Heart right ventricle (tissue), 16 donors: ENCODE measurements at places on chromosomes 12 and 14. TPM values are rescaled to one million over a fixed set of nuclear protein-coding genes. Genes with fewer than 3 reads are reported as not detected.

NOVA1 gene
- total RNA-seq: 8.9 TPM

SLCO1A2 gene
- not detected for total RNA-seq

IAPP gene
- total RNA-seq: not detected

PTPRO gene
- total RNA-seq: 0.21 TPM

DNAAF2 gene
- 6.8 TPM for total RNA-seq

LHX5 gene
- total RNA-seq: not detected

EPYC gene
- total RNA-seq: not detected

NYNRIN gene
- total RNA-seq: 3.6 TPM

CLEC4A gene
- total RNA-seq: 1.1 TPM

OR10P1 gene
- not detected for total RNA-seq

- peaks cover 6% of the 10 kb centered on the region for H3K27me3 ChIP-seq
- H3K4me1 ChIP-seq: no peaks in the 10 kb centered on the region
- H3K4me3 ChIP-seq: no peak overlapping the region
- DNase-seq: no peak
Observed at GRCh38 chr12:1880876-1881275, 37.6 kb downstream of the CACNA2D4 start.

DNA sequence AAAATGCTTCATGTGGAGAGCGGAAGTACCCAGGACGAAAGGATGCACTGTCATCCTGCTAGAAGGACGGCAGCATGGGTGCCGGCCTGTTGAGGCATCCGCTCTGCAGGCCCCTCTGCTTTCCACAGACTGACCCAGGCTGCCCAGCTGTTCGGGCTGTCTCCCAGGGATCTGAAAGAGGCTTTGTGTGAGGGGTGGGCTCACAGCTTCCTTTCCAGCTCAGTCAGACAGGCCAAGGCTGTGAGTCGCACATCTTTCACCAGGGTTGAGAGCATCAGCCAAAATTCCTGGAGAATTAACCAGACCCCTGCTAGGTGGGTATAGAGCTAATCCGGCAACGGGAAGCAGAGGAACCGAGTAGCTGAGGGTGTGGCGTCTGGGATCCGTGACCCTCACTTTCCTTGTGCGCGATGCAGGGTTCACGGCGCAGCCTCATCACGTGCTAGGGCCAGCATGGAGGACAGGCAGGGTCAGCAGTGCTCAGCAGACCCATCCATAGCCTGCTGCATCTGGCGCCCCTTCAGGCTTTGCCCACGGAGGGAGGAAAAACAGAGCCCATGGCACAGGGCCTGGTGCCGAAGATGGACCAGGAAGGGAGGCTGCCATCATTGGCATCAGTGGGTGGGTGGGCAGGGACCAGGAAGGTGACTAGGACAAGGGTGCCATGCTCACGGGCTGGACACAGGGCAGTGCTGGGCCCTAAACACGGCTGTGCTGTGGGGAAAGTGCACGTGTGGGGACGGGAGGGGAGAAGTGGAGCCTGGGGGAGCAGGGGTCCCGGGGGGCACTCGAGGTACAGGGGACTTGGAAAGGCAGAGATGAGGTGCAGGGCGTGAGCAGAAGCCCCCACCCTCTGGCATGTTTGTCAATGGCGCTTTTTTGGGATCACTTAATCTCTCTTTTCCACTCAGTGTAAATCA, 9.2 kb upstream of the SIVA1 start:
- no peak for DNase-seq
- peaks cover 12% of the 10 kb centered on the region for H3K36me3 ChIP-seq
- H3K4me1 ChIP-seq: peaks cover 9% of the 10 kb centered on the region
- H3K27ac ChIP-seq: no peak overlapping the region
- H3K4me3 ChIP-seq: no peak overlapping the region
- no peaks in the 10 kb centered on the region for H3K27me3 ChIP-seq

DNA sequence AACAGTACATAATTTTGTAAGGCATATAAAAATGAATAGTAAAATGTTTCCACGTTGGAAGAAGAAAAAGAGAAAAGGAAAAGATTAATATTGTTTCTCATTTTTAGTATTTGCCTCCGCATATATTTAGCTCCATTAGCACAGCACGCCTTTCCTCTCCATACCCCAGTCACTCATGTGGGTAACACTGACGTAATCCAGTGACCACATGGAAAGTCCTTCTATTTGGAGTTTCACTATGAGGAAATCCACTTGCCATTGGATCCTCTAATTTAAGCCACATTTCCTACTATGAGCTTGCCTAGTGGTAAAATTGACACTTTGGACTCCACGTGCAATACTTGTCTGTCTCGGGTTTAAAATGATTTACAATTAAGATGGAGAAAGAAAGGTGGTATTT, 5.7 kb upstream of the SLCO1A2 start:
- no peak overlapping the region for H3K27ac ChIP-seq
- H3K4me1 ChIP-seq: no peaks in the 10 kb centered on the region
- H3K36me3 ChIP-seq: no peaks in the 10 kb centered on the region
- DNase-seq: no peak
- H3K27me3 ChIP-seq: no peaks in the 10 kb centered on the region
- H3K4me3 ChIP-seq: no peak overlapping the region

DNA sequence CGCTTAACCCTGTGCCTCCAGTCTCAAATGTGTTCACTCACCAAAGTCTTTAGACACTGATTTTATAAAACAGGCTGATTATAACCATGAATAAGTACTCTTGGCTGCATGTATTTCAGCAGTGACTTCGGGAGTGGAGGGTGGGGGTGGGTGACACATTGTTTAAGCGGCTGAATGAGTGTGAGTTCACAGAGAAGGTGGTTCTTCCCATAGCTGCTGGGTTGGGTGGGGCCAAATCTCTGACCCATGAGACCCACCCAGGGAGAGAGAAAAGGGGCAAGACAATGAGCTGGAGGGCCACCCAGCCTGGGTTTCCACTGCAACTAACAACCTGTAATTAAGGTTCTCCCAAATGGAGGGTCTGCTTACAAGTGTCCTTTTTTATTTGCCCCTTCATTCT, 96.4 kb downstream of the SYNE3 start:
- no peak overlapping the region for H3K4me3 ChIP-seq
- H3K36me3 ChIP-seq: peaks cover 75% of the 10 kb centered on the region
- H3K27me3 ChIP-seq: no peaks in the 10 kb centered on the region
- no peaks in the 10 kb centered on the region for H3K4me1 ChIP-seq
- no peak overlapping the region for H3K27ac ChIP-seq

- H3K36me3 ChIP-seq: no peaks in the 10 kb centered on the region
- no peak for DNase-seq
- H3K4me3 ChIP-seq: no peak overlapping the region
- H3K27me3 ChIP-seq: no peaks in the 10 kb centered on the region
Observed at GRCh38 chr14:43651185-43651787, 855.8 kb downstream of the FSCB start.

- H3K27me3 ChIP-seq: no peaks in the 10 kb centered on the region
- no peaks in the 10 kb centered on the region for H3K36me3 ChIP-seq
- no peak for DNase-seq
- no peak overlapping the region for H3K27ac ChIP-seq
Observed at GRCh38 chr12:125436686-125437085, 371.5 kb downstream of the AACS start.

DNA sequence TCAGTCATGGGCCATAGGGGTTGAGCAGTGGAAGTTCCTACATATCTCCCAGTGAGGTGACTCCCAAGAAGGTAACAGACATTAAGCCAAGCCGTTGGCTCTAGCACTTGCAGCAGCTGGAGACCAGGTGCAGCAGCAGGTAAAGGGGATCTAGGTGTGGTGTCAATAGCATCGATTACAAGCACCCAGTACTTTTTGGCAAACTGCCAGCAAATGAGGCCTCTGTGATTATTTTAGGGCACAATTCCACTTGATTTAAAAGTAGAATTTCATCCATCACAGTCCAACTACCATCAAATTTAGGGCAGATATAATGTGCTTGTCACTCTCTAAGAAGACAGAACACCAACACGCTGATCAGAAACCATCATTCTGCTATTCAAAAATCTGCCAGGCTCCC, 224.1 kb upstream of the EGLN3 start:
- H3K4me3 ChIP-seq: no peak overlapping the region
- no peak overlapping the region for H3K27ac ChIP-seq

GRCh38 chr12:52279422-52280318, 5.2 kb downstream of the KRT86 start:
- no peaks in the 10 kb centered on the region for H3K36me3 ChIP-seq
- H3K27ac ChIP-seq: peak overlapping the region; percentile 21
- peaks cover 28% of the 10 kb centered on the region for H3K4me1 ChIP-seq
- peaks cover 24% of the 10 kb centered on the region for H3K27me3 ChIP-seq
- H3K4me3 ChIP-seq: no peak overlapping the region
- DNase-seq: no peak

- H3K27ac ChIP-seq: no peak overlapping the region
- no peak overlapping the region for H3K4me3 ChIP-seq
- H3K27me3 ChIP-seq: no peaks in the 10 kb centered on the region
- peaks cover 14% of the 10 kb centered on the region for H3K36me3 ChIP-seq
Observed at GRCh38 chr12:95116773-95117172, 43.4 kb upstream of the NR2C1 start.

GRCh38 chr14:103652806-103653205, 23.8 kb downstream of the KLC1 start:
- H3K27me3 ChIP-seq: no peaks in the 10 kb centered on the region
- peaks cover 37% of the 10 kb centered on the region for H3K36me3 ChIP-seq
- H3K27ac ChIP-seq: no peak overlapping the region
- no peak overlapping the region for H3K4me3 ChIP-seq

GRCh38 chr12:70784042-70784668, 136.4 kb downstream of the PTPRR start:
- DNase-seq: no peak
- no peaks in the 10 kb centered on the region for H3K4me1 ChIP-seq

DNA sequence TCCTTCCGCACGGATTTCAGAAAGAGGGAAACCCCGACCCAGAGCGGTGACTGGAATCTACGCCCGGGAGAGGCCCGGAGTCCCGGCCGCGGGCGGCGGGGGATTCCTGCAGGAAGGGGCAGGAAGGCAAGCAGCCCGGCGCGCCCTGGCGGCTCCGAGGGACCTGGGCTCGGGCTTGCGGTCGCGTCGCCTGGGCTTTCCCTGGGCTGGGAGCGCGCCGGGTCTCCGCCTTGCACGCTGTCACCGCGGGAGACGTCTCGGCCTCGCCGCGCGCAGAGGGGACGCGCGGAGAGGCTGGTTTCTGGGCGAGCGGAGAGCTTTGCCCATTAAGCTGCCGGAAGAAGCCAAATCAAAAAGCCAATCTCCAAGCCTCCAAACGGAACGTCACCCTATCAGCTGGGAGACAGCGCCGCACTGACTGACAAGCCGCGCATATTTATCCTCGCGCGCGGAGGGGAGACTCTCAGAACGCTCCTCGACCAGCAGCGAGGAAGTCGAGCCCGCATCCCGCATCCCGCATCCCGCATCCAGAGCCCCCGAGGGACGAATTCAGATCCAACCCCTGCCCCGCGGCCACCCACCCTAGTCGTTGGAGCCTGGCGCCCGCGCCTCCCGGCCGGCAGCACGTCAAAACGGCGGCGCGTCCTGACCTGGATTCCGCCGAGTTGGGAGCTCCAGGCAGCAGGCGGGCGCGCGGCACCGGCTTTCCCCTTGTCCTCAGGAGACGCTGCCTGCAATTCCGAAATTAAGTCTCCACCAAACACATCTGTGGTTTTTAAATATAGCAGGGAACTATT, at the start of gene SLC8A3:
Gene SLC8A3 (minus strand): TSS at position 293 of the 797 bp plus-strand sequence. CDS start 20,529 bp downstream, outside the sequence.
- DNase-seq: no peak
- H3K27me3 ChIP-seq: peaks cover 69% of the 10 kb centered on the region
- peak within 1 kb of the TSS; percentile 38 for H3K4me3 ChIP-seq
- no peaks in the 10 kb centered on the region for H3K36me3 ChIP-seq
- H3K27ac ChIP-seq: no peak within 1 kb of the TSS

GRCh38 chr14:53509276-53510244, 356.4 kb upstream of the DDHD1 start:
- H3K27me3 ChIP-seq: no peaks in the 10 kb centered on the region
- peak overlapping the region; percentile 60 for H3K27ac ChIP-seq
- H3K36me3 ChIP-seq: no peaks in the 10 kb centered on the region
- no peak overlapping the region for H3K4me3 ChIP-seq
- no peaks in the 10 kb centered on the region for H3K4me1 ChIP-seq

DNA sequence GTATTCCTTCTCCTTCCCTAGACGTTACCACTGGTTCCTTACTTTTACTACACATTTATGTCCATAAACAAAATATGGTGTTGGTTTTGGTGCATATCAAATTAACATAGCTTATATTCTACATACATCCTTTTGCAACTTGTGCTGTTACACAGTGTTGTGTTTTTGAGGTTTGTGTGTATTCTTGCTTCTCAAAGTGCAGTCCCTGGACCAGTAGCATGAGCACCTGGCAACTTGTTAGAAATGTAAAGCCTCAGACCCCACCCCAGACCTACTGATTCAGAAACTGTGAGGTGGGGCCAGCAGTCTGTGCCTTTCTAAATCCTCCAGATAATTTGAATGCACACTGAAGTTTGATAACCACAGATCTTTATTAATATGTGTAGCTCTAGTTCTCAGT, 65.9 kb downstream of the RNFT2 start:
- no peak overlapping the region for H3K27ac ChIP-seq
- DNase-seq: no peak
- H3K36me3 ChIP-seq: no peaks in the 10 kb centered on the region

DNA sequence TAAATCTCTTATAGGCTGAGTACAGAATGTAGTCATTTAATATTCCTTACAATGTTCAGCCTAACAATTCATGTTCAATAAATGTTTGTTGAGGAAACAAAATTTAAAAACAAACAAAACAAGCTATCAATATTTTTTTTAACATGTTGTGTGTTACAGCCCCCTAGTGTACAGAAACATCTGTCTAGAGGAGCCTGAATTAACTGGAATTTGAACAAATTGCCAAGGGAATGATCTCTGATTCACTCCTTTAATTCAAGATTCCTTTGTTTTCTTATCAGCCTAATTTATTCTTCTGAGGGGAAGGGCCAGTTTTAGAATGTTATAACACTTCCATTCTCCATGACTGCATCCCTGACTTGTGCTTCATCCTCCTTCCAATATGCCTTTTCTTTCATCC, 127.2 kb downstream of the CMAS start:
- no peak for DNase-seq
- no peaks in the 10 kb centered on the region for H3K36me3 ChIP-seq
- no peak overlapping the region for H3K4me3 ChIP-seq
- H3K4me1 ChIP-seq: no peaks in the 10 kb centered on the region

DNA sequence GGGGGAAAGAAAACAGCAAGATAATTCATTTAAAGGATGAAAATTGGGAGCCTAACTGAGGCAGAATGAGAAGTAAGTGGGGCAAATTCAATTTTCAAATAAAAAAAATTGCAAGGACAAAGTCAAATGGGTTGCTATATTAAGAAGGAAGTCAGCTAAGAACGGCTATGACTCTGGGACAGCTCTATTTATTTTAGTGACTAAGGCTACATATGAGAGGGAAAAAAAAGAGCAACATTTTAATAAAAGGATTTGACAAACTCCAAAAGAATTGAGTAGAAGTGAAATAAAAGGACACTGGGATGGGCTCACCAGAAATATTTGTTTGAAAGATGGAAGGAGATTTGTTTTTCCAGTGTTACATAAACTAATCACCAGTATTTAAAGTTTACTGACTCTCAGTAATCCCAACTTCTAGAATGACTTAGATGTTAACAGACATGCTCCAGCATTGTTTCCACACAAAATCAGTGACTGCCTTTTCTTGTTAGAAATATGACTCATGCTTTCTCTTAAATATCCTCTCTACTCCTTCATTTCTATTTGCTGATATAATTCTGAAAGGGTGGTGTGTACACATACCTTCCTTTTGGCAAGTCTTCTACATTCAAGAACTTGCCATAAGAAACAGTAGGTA, 198.5 kb downstream of the SLC25A21 start:
- H3K27me3 ChIP-seq: peaks cover 3% of the 10 kb centered on the region
- H3K36me3 ChIP-seq: no peaks in the 10 kb centered on the region
- H3K4me3 ChIP-seq: no peak overlapping the region
- no peak overlapping the region for H3K27ac ChIP-seq
- no peak for DNase-seq

GRCh38 chr12:87922736-87923135, 106.5 kb downstream of the C12orf50 start:
- H3K4me1 ChIP-seq: no peaks in the 10 kb centered on the region
- H3K27ac ChIP-seq: no peak overlapping the region
- H3K36me3 ChIP-seq: no peaks in the 10 kb centered on the region
- no peak for DNase-seq
- H3K4me3 ChIP-seq: no peak overlapping the region
